Right lung (tissue), 10 donors: ENCODE measurements at places on chromosomes 13 and 19. TPM values are rescaled to one million over a fixed set of nuclear protein-coding genes. Genes with fewer than 3 reads are reported as not detected.

The SLC6A16 gene
- polyA plus RNA-seq: 2.7 TPM

The WASF3 gene
- polyA plus RNA-seq: 22.0 TPM

The OR7C2 gene
- polyA plus RNA-seq: not detected

The SIGLEC12 gene
- polyA plus RNA-seq: 0.49 TPM

The ANKLE1 gene
- polyA plus RNA-seq: 1.7 TPM

The PRR19 gene
- 1.7 TPM for polyA plus RNA-seq

The IGFL2 gene
- 1.3 TPM for polyA plus RNA-seq

The CBARP gene
- polyA plus RNA-seq: 1.0 TPM

The IZUMO2 gene
- 0.98 TPM for polyA plus RNA-seq

The NDUFB7 gene
- 82.7 TPM for polyA plus RNA-seq

The CATSPERD gene
- 1.9 TPM for polyA plus RNA-seq

The ALG5 gene
- polyA plus RNA-seq: 39.0 TPM

The PPM1N gene
- polyA plus RNA-seq: 0.28 TPM
